GM23248 (cell line): ENCODE measurements at places on chromosomes 5 and 9. TPM values are rescaled to one million over a fixed set of nuclear protein-coding genes. Genes with fewer than 3 reads are reported as not detected.
A peak's percentile ranks its signal among the peaks of the same experiment; 100 is the strongest.

DNA sequence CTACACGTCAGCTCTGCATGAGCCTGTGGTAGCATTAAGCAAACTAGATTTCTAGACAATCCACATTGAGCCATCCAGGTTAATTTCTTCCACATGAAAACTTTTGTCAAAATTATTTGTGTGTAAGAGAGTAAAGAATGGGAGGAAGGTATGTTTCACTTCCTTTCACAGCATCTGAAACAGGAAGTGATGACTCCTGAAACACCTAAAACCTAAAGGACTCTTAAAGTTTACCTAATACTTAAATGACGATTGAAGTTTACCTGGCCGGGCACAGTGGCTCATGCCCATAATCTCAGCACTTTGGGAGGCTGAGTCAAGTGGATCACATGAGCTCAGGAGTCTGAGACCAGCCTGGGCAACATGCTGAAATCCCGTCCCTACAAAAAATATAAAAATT lies 223.8 kb downstream of the CEMIP2 start:
- DNase-seq = no peak

- DNase-seq = no peak
Observed at GRCh38 chr9:94925751-94926430, 199.4 kb downstream of the AOPEP start.

DNA sequence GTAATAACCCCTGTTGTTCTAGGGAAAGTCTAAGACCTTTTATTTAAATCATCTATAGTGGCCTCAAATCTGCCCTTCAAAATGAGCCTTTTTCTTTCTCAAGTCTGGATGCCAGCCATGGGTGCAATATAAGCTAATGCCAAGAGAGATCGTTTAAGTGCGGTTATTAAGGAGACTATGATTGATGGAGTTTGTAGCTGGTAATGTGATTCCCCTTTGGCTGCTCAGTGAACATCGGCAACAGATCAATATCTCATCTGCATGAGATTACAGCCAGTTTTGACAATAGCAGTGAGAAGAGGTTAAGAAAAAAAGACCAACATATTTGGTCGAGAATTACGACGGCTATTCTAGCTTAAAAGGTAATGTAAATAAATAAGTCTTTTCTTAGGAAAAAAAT lies 1049.4 kb upstream of the NUDT12 start:
- no peak for DNase-seq

DNA sequence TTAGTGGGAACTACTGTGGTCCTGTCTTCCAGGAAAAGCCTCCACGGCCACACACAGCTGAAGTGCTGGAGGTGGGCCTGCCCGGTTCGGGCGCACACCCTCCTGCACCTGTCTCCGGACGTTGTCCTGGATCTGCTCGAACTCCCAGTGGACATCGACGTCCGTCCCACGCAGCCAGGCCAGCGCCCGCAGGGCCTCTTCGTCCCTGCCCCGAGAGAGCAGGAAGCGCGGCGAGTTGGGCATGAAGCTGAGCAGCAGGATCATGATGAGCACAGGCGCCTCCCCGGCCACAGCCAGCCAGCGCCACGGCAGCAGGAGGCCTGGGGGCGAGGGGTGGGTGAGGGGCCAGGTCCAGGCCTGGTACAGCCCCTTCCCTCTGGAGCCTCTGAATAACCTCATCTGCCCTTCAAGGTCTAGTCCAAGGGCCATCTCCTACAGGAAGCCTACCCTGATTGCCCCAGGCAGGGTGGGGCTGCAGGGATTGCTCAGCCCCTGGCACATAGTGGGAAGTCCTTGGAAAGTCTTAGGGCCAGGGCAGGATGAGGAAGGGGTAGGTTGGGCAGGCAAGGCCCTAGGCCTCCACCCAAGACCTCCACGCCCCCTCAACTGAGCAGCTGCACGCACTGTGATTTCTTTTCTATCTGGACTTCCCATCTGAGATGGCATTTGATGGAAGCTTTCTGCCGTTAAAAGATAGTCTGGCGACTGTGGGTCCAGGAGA lies 3.4 kb downstream of the SLC2A6 start:
- no peak for DNase-seq

GRCh38 chr5:92337772-92338234 lies 954.7 kb upstream of the ARRDC3 start:
- DNase-seq = peak; percentile 74

Gene FLT4
- 0.76 TPM in 1 of 2 replicates, not detected in the other for total RNA-seq
